GF-D8 (cell line): ENCODE measurements at places on chromosomes 12 and 14.

- DNase-seq: no peak
Measured at GRCh38 chr14:53824061-53824460, 132.6 kb downstream of the BMP4 start.

DNA sequence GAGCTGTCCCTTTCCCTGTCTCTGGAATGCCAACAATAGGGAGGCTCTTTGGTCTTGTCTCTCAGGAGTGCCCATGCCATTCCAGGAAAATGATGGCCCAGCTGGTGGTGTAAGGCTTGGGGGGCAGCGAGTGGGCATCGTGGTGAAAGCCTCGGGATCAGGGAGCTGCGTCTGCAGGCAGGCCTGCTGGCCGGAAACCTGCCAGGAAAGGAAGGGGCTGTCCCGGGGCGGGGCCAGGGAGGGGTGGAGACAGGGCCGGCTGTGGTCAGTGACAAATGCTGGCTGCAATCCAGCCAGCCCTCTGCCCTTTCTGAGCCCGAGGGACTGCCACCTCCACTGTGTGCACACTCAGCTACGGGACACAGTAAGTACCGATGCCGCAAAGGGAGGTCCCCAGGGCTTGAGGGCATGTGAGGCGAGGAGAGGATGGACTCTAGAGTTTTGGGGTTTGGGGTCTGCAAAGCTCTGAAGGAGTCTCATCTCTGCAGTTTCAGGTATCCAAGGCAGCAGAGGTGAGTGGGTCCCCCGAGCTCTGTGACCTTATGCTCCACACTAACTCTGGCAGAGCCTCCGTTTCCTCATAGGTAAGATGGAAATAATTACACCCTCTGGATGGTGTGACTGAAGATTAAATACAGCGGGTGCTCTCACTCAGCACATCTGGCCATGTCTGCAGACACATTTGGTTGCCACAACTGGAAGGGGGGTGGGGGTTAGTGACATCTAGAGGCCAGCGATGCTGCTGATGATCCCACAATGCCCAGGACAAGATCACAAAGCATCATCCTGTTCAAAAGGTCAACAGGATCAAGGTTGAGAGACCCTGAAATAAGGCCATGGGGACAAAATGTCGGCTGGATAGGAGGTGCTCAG is at the start of gene SERPINA5:
SERPINA5 (plus strand) TSS at position 300 of the 873 bp plus-strand sequence. CDS start 5,937 bp downstream, outside the sequence.
- no peak for DNase-seq

DNA sequence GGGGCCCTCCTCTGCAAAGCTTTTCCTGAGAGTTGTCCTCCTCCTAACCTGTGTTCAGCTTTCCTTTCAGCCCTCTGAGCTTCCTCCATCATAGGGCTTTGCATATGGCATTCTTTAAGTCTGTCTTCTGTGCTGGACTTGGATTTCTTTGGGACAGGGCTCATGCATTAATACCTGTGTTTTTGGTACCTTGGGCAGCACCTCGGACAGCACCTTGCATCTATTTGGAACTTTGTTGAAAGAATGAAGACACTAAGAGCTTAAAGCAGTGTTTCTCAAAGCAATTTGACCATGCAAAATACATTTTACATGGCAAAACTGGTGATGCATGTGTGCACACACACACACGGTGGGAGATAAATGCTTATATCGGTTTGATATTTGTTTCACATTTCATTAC is 115.0 kb upstream of the SRRM4 start:
- no peak for DNase-seq

- no peak for DNase-seq
Measured at GRCh38 chr12:9799961-9800360, 27.3 kb upstream of the KLRF1 start.

GRCh38 chr14:99571303-99571986 is 32.6 kb downstream of the CCDC85C start:
- no peak for DNase-seq

GRCh38 chr12:27151479-27151878 is 69.1 kb upstream of the C12orf71 start:
- no peak for DNase-seq

DNA sequence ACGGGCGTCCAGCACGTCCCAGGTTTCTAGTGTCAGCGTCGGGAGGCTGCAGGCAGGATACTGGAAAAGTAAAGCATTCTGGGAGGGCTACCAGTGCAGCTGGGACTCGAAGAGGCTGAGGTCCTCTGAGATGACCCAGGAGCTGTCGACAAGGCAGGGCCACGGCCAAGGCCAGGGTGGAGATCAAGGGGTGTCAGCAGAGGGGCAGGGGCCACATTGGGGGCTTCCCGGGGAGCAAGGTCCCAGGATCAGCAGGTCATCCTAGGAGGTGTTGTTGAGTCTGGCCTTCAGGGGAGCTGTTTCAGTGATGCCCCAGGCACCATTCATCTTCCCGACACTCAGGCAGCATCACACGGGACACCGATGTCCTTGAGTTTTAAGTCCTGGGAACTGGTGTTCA is 377.8 kb upstream of the SFSWAP start:
- no peak for DNase-seq
